Activated naive CD4-positive, alpha-beta T cell (primary cell): ENCODE measurements at places on chromosomes 4 and X.

- no peak for DNase-seq
Observed at GRCh38 chr4:127045861-127046260, 586.9 kb upstream of the INTU start.

- DNase-seq: no peak
Observed at GRCh38 chr4:114109776-114110175, 130.3 kb upstream of the ARSJ start.

- no peak for DNase-seq
Observed at GRCh38 chr4:22873899-22874298, 181.2 kb downstream of the GBA3 start.

- no peak for DNase-seq
Observed at GRCh38 chr4:173748353-173748752, 218.3 kb upstream of the HAND2 start.

- no peak for DNase-seq
Observed at GRCh38 chr4:32985256-32985655, 2265.1 kb downstream of the PCDH7 start.

DNA sequence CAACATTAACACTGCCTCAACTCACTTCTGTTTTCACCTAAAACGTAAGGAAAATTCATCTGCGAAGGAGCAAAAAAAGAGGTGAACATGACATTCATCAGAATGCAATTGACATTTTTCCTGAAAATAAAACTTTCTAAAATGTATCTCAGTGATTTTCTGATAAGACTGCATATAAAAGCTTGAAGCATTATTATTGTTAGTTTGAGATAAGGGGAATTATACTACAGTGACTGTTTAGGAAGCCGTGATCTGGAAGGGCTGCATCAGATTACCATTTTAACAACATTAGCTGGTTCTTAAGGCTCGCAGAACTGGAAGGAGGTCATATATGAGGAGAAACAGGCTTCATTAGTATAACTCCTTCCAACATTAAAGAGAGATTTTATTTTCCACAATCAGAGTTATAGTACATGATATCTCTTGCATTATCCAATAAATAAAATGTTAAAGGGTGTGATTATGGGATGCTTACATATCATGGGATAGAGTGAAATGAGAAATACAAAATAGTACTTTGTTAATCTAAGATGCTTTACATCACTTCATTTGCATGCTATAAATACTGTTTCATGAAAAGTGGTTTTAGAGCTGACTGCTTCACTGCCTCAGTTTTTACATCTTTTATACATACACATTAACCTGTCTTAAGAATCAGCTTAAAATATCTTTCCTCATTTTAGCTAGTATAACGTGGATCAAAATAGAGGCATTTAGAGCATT lies 1820.1 kb upstream of the TENM3 start:
- no peak for DNase-seq

DNA sequence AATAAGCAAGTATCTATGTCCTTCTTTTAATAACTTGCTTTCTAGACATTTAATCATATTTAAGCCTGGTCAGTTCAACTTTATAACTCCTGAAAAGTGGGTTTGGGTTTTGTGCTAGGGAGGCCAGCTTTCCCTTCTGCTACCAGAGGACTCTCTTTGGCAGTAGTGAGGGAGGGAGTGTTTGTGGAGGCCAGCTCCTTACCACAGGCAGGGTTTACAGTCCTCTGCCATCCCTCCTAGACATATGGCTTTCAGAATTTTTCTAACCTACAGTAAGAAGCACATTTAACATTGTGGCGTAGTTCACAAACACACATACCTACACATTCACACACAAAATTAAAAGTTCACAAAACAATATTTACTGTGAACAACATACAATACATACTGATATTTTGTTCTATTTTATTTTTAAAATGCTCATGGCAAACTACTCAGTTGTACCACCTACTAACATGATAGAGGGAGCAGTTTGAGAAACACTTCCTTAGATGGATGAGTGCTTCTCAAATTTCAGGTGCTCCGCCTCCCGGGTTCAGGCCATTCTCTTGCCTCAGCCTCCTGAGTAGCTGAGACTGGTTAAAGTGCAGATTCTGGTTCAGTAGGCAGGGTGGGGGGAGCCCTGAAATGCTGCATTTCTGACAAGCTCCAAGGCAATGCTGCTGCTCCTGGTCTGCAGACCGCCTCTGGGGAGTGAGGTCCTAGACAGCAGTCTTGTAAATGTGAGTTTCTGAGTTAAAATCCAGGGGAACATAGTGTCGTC lies 86.7 kb downstream of the PTTG2 start:
- DNase-seq: no peak

GRCh38 chr4:175770555-175770954 lies 41.5 kb downstream of the GPM6A start:
- no peak for DNase-seq
